ENCODE measurements at places on chromosomes 16 and 17.

DNA sequence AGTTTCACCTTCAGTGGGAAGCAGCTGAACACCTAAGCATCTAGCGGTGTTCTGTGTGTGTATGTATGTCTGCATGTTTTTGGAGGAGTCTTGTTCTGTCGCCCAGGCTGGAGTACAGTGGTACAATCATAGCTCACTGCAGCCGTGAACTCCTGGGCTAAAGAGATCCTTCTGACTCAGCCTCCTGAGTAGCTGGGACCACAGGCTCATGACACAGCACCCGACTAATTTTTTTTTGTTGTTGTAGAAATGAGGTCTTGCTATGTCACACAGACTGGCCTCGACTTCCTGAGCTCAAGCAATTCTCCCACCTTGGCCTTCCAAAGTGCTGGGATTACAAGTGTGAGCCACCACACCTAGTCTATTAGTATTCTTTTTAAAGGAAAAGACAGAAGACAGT is 30.2 kb upstream of the FAAP100 start:
- no peak for DNase-seq

- no peak for DNase-seq
Measured at GRCh38 chr17:58051468-58051867, 31.8 kb upstream of the DYNLL2 start.

DNA sequence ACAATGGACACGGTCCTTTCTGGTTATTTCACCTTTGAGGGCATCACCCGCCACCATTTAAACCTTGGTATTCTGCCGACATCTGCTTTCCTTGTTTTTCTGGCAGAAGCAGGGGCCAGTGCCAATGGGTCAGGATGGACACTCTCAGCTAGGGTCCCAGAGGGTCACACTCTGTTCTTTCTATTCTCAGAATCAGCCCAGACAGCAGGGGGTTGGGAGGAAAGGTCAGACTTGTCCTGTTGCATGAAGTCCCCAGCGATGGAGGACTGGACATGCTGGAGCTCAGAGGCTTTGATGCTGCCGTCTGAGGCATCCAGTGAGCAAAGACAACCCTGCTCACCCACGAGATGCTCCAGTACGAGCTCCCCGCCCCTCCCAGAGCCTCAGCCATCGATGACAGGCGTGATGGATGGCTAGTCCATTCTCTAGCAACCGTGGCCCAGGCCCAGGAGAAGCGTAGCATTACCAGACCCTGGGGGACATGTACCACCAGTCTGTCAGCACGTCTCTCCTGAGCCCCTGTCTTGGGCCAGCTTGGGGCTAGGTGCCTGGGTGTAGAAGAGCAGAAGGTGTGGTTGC is 62.0 kb downstream of the FOXL1 start:
- DNase-seq, result no peak

GRCh38 chr16:29819506-29819905 is 756 bp upstream of the MVP start:
- no peak for DNase-seq

DNA sequence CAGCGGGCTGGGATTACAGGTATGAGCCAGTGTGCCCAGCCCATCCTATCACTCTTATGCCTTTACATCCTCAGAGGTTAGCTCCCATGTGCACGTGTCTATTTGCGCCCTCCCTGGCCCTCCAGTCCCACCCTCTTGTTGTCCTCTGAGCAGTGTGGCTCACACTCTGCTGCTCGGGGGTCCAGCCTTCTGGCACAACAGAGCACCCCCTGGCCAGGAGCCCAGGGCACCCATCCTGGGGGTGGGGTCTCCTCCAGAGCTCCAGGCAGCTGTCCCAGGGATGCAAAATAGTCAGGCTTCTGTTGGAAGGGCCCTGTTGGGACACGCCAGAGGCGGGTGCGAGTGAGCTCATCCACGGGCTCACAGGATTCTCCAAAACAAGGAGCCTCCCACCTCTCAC is 11.7 kb upstream of the FAM83G start:
- no peak for DNase-seq

DNA sequence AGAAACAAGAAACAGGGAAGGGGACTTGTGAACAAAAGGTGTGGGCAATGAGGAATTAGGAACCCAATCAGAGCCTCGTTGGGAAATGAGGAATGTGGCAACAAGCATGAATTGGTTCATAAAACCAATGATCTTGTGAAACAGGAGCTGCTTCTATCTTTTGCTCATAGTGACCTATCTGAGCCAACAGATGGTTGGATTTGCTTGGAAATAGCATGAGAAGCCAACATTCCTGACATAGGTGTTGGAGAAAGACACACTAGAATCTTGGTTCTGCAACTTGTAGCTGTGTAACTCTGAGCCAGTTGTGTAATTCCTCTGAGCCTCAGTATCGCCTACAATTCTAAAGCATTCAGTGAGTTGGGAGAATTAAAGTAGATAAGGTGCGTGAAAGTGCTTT is 251.9 kb upstream of the AXIN2 start:
- no peak for DNase-seq

- DNase-seq, result no peak
Measured at GRCh38 chr16:7992616-7993015, 597.7 kb downstream of the TMEM114 start.
